NCI-H1417 treated with DMSO at 0.1 percent for 48 hours (cell line): ENCODE measurements at places on chromosomes 16 and 17.

DNA sequence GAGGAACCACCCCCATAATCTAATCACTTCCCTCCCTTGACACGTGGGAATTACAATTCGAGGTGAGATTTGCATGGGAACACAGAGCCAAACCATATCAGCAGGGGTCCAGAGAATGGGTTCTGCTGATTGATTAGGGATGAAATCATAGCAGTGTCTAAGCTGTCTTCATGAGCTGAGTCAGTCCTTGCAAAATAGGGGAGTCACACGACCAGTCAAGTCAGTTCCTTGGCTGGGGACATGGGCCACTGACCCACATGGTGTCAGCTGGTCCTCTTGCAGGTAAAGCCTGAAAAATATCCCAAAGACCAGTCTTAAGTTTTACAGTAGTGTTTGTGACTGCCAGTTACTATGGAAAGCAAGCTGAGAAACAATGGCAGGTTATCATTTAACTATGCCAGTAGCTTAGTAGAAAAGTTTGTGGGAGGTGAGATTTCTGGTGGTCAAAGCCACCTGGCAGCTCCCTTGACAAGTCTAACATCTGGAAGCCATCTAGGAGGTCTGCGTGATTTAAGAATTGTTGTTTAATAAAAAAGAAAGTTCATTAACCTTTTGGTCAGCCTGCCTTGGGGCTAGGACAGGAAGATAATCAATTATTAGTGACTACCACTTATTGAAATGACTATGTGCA lies 15.7 kb upstream of the ATF7IP2 start:
- no peak for DNase-seq

DNA sequence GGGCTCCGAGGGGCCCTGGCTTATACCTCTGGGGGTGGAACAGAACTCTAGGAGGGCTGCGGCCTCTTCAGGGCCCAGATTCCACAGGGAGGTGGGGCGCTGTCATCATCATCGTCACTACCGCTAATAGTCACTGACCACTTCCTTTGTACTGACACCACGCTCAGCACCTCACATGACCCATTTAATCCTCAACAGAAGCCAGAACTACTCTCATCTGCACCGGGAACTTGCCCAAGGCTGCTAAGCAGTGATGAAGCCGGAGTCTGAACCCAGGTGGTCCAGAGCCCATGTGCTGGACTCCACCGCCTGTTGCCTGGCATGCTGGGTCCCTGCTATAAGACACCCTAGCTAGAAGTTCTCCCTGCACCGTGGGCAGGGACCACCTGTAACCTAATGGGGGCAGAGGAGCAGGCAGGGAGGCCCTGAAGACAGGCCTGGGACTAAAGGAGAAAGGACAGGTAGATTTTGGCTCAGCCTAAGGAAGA lies 12.0 kb downstream of the UNC13D start:
- DNase-seq = no peak

- no peak for DNase-seq
These were observed 3.7 kb downstream of the FN3KRP start for GRCh38 chr17:82720204-82720603.

DNA sequence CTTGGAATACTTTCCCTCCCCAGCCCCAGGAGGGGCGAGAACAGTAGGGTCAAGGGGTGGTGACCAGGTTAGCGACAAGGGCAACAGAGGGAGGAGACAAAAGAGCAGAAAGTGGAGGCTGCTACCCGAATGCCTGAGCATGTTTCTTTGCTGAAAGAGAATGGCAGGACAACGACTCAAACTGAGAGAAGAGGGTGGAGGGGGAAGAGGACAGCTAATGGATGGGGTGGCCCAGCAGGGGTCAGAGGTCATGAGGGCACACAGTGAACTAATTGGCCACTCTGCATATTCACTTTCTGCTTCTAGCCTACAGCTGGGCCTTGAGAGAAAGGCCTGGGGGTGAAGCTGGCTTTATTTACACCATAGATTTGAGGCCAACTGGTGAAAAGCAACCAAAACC lies 19.1 kb upstream of the DDX52 start:
- DNase-seq = no peak

DNA sequence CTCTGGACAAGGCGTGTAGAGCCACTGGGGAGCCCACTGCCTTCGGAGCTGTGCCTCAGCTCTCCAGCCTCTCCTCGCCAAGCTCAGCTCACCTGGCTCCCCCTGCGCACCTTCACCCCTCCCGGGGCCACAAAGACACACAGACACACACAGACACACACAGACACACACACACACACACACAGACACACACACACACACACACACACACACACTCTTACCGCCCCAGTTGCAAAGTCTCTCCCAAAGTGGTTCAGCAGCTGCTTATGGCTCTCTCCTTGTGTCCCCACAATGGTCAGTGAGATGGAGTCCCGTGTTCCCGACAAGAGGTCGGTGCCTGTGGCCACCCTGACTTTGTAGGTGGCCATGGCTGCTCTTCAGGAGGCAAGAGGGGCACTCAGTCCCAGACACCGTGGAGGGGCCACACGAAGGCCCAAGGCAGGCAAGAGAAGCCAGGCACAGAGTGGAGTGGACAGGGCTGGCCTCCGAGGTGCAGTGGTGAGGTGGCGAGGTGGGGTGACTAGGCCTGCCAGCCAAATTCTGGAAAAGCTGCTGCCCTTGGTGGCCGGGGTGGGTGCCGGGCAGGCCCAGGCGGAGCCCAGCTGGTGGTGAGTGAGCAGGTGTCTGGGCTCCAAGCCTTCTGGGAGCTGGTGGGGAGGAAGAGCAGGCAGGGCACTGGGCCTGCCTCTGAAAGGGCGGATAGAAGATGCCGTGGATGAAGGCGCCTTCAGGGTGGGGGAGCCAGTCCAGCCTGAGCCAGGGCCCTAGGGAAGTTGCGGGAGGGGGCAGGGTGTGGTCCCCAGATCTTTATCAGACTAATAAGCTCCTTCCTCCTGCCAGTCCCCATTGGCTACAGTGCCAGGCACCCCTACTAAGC lies at the start of gene ALOX12B:
Gene ALOX12B, minus strand, starts transcription at position 642 of the 877 bp plus-strand sequence. Its CDS starts 274 bp downstream, at position 368.
- no peak for DNase-seq

DNA sequence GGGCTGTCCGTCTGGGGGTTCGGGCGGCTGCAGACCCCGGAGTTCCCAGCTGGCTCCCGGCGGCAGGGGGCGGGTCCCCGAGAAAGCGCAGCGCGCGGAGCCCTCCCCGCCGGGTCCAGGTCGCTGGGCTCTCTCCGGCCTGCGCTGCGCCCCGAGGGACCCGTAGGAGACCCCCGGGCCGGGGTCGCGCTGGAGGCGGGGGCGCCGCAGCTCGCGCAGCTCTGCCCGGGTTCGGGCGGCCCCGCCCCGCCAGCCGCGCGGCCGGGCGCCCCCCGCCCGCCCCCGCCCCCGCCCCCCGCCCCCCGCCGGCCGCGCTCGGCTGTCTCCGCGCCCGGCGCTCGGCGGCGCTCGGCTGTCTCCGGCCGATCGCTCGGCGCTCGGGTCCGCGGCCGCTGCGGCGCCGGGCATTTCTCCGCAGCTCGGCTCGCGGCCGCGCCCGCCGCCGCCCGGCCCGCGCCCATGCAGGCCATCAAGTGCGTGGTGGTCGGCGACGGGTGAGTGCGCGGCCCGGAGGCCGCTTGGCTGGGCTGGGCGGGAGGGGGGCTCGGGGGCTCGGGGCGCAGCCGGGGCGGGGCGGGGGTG lies at the start of gene RAC3:
Gene RAC3, plus strand, starts transcription at position 376 of the 582 bp plus-strand sequence. Its CDS starts 84 bp downstream, at position 460.
- no peak for DNase-seq

- DNase-seq = no peak
These were observed 155.2 kb downstream of the SHISA9 start for GRCh38 chr16:13056607-13057006.

GRCh38 chr17:37090941-37091340 lies 142.2 kb downstream of the AATF start:
- no peak for DNase-seq

- no peak for DNase-seq
These were observed 340.3 kb downstream of the FOXL1 start for GRCh38 chr16:86918637-86919036.
